ENCODE measurements at places on chromosomes 6 and 20. TPM values are rescaled to one million over a fixed set of nuclear protein-coding genes. Genes with fewer than 3 reads are reported as not detected.

The ABT1 gene
- 16.2 TPM for total RNA-seq

The CPNE5 gene
- 6.3 TPM for total RNA-seq

The KCNK5 gene
- total RNA-seq = 1.6 TPM

The LY86 gene
- total RNA-seq = 6.8 TPM

The KCNB1 gene
- 2.1 TPM for total RNA-seq

The EPB41L2 gene
- 187 TPM for total RNA-seq

The SSTR4 gene
- total RNA-seq = not detected

The BPI gene
- total RNA-seq = 1.0 TPM

The SMOC2 gene
- total RNA-seq = 26.6 TPM

The NOP56 gene
- 103 TPM for total RNA-seq

The HTR1B gene
- not detected for total RNA-seq

The SLC4A11 gene
- under 0.01 TPM for total RNA-seq

The ANGPT4 gene
- under 0.01 TPM for total RNA-seq

The PGC gene
- total RNA-seq = 0.52 TPM

The HLA-G gene
- not detected for total RNA-seq

The MCCD1 gene
- not detected for total RNA-seq

The PRRT1 gene
- total RNA-seq = not detected

The IL17F gene
- not detected for total RNA-seq

The SYNE1 gene
- total RNA-seq = 195 TPM

The SLC44A4 gene
- total RNA-seq = 0.52 TPM

The SLA2 gene
- not detected for total RNA-seq

The RAET1G gene
- not detected for total RNA-seq

The RCAN2 gene
- 1.6 TPM for total RNA-seq

The AAR2 gene
- 25.1 TPM for total RNA-seq

The BTNL2 gene
- total RNA-seq = not detected

The USP49 gene
- 1.6 TPM for total RNA-seq

The SLC12A5 gene
- total RNA-seq = not detected

The DLL1 gene
- total RNA-seq = 13.6 TPM

The SMLR1 gene
- total RNA-seq = not detected

The TFAP2D gene
- total RNA-seq = not detected

The MCHR2 gene
- not detected for total RNA-seq

The ZKSCAN4 gene
- 8.4 TPM for total RNA-seq

The FAXC gene
- total RNA-seq = 4.2 TPM

The FAM184A gene
- 10.4 TPM for total RNA-seq

The ATP6V1G2 gene
- 1.0 TPM for total RNA-seq

The GMEB2 gene
- 5.7 TPM for total RNA-seq

The MOG gene
- total RNA-seq = not detected

The PEX7 gene
- total RNA-seq = 10.4 TPM

The GPLD1 gene
- 2.6 TPM for total RNA-seq

The C20orf141 gene
- not detected for total RNA-seq

The RAET1E gene
- total RNA-seq = 1.0 TPM

The SLC17A1 gene
- not detected for total RNA-seq

The FOXQ1 gene
- not detected for total RNA-seq

The PPIL6 gene
- total RNA-seq = 15.7 TPM

The MEI4 gene
- not detected for total RNA-seq

The CFAP206 gene
- total RNA-seq = not detected

The KHDRBS2 gene
- total RNA-seq = under 0.01 TPM

The MYB gene
- total RNA-seq = 0.52 TPM

The PFDN4 gene
- 26.6 TPM for total RNA-seq

The C6orf163 gene
- total RNA-seq = 4.2 TPM

The CLIC1 gene
- 152 TPM for total RNA-seq

The IP6K3 gene
- 13.6 TPM for total RNA-seq

The ACSS2 gene
- total RNA-seq = 71.0 TPM

The CRIP3 gene
- total RNA-seq = 2.1 TPM

The CCDC170 gene
- total RNA-seq = 1.0 TPM

The CST7 gene
- total RNA-seq = 1.0 TPM
